ENCODE measurements at places on chromosomes 2 and 18. TPM values are rescaled to one million over a fixed set of nuclear protein-coding genes. Genes with fewer than 3 reads are reported as not detected.

The SIX2 gene
- total RNA-seq, result 11.4 TPM

The FLACC1 gene
- 1.5 TPM for total RNA-seq

The C2orf72 gene
- total RNA-seq, result 0.20 TPM

The LYG2 gene
- total RNA-seq, result not detected

The DAPL1 gene
- total RNA-seq, result not detected

The CD8B gene
- not detected for total RNA-seq

The ZNF892 gene
- 4.4 TPM for total RNA-seq

The IL1B gene
- 0.37 TPM for total RNA-seq

All from subcutaneous preadipocyte (primary cell).